GDM1 (cell line): ENCODE measurements at places on chromosomes 16 and 17.

- DNase-seq: no peak
Observed at GRCh38 chr17:63626551-63627180, 4.4 kb downstream of the MAP3K3 start.

- no peak for DNase-seq
Observed at GRCh38 chr16:65409510-65409909, 287.6 kb upstream of the CDH11 start.

- DNase-seq: no peak
Observed at GRCh38 chr16:72837846-72838585, 209.9 kb downstream of the ZFHX3 start.

- no peak for DNase-seq
Observed at GRCh38 chr17:69388822-69389442, 25.6 kb upstream of the MAP2K6 start.

DNA sequence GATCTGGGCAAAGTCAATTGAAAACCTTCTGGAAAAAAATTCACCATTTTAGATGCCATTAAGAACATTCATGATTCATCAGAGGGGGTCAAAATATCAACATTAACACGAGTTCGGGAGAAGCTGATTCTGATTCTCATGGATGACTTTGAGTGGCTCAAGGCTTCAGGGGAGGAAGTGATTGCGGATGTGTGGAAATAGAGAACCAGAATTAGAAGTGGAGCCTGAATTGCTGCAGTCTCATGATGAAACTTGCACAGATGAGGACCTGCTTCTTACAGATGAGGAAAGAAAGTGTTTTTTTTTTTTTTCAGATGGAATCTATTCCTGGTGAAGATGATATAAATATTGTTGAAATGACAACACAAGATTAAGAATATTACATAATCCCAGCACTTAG, 12.9 kb downstream of the ITGAX start:
- DNase-seq: peak; percentile 44

DNA sequence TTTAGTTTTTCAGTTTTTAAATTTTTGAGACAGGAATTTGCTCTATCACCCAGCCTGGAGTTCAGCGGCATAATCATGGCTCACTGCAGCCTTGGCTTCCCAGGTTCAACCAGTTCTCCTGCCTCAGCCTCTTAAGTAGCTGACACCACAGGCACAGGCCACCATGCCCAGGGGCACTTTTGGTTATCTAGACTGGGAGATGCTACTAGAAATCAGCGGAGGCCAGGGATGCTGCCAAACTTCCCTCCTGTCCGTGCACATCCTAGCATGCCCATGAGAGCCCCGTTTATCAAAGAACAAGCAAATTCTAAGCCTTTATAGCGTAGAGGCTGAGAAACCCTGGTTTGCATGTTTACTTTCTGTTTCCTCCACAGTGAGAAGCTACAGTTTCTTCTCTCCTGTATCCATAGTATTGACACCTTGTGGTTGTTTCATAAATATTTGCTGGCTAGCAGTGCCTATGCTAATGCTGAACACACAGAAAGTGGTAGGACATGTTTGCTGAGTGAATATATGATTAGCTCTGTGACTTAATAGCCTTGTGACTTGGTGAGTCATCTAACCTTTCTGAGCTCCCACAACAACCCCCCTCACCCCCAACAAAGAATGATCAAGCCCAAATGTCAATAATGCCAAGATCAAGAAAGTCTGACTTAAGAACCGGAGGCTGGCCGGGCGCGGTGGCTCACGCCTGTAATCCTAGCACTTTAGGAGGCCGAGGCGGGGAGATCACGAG, 39.2 kb upstream of the MAF start:
- no peak for DNase-seq

- peak; percentile 10 for DNase-seq
Observed at GRCh38 chr17:61402978-61403800, 3.5 kb downstream of the TBX2 start.

DNA sequence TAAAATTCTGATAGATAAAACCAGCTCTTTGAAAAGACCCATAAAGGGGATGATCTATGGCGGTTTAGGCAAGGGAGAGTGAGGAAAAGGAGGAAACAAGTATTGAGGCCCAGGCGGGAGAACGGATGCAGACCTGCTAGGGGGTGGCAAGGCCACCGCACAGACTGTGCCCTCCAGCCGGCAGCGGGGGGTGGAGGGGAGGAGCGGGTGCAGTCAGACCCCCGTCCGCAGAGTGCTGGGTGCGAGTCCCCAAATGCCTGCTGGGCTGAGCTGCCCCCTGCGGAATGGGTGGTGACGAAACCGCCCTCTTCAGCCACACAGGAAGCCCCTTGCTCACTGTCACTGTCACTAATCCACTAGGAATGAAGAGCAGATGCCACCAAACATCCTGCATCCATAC, 46.0 kb downstream of the LMF1 start:
- no peak for DNase-seq

DNA sequence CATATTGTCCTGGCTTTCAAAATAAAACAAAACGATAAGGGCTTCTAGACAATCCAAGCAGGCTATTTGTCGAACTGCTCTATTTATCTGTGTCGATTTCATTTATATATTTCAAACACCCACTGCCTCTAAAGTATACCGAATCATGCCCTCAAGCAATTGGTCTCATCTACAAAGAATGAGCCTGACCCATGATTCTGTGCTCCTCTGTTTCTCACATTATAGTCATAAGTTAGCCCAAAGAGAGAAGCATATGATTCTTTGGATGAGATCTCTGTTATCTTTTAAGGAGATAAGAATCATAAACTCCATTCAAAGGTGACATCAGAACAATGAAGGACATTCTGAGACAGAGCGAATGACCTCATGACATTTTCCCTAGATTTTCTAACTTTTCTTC, 191.1 kb downstream of the MAP2K6 start:
- DNase-seq: no peak

DNA sequence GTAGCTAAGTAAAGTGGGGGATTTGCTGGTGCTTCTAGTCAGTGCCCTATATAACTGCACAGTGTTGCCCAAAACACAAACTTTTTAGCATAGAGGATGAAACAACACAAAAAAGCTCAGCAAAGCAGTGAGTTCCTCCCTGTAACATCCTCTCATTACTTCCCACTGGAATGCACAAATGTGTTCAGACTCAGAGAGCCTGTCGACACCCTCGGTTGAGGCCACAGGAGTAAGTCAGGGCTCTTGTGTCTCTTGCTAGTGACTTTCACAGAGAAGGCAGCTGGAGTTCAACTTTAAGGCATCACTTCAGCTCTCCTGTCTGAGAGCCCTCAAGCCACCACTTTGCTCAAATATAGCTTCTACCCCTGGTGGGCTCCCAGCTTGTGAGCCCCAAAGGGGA, 107.2 kb upstream of the NETO2 start:
- DNase-seq: no peak

- peak; percentile 32 for DNase-seq
Observed at GRCh38 chr17:20116683-20117309, 107.6 kb downstream of the SPECC1 start.

DNA sequence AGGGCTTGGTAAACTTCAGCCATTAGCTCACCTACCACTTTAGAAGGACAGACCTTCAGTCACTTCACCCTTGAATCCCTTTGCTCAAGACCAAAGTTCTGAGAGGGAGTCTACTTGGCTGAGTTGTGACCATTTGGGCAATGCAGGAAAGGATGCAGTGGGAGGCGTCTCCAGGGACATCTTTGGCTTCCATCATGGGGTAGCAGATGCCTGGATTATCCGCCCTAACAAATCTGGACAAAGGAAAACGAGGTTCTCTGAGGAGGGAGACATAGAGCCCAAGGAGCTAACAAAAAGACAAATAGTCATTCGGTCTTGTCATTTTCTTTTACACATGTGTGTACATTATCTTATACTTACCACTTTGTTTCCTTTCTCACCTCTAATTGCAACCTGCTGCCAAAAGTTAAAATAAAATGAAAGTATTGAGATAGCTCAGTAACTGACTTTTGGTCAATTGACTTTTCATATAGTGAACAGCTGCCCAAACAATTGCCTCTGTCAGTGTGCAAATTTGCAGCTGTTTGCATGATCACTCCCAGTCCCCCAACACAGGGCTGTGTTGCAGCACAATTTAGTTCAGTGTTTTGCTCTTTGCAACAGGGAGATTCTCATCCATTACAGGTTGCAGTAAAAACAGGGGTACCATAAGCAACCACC, 108.9 kb upstream of the EEF2KMT start:
- DNase-seq: no peak

- DNase-seq: no peak
Observed at GRCh38 chr17:57365420-57365819, 109.1 kb downstream of the MSI2 start.

- no peak for DNase-seq
Observed at GRCh38 chr17:13797863-13798262, 196.1 kb upstream of the HS3ST3A1 start.

DNA sequence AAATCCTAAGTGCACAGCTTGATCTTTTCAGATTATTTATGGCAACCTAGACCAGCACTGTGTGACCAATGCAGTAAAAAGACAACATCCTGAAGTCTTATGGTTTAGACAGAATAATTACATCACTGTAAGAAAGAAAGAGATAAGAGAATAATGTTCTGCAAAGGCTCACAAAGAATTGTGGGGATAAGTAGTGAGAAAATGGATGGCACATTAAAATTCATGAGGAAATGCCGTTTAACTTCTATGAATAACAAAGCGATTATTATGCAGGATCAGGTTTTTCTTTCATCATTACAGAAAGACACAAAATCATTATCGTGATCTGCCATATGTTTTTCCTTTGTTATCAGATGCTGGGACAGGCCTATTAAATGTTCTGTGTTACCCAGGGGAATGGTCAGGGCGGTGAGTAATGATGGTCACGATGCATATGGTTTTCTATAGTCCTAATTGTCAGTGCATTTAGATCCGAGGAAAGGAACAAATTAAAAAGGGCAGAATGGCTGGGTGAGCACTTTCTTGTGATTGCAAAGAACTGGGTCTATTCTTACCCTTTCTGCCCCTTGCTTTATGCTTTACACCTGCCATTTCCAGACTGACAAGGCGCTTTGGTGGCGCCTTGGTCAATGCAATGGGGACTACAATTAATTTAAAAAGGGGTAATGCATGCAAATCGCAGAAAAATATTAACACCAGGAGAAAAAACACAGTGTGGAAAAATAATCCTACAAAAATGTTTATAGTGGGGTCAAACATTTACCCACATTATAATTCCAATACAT, 18.1 kb upstream of the DHX40 start:
- DNase-seq: no peak

- DNase-seq: peak; percentile 72
Observed at GRCh38 chr16:8644211-8645140, 23.0 kb downstream of the METTL22 start.
